Activated CD4-positive, alpha-beta T cell treated with anti-CD3 and anti-CD28 coated beads for 1 hour (primary cell): ENCODE measurements at places on chromosomes 3 and 15.

GRCh38 chr3:40745381-40746106 is 220.8 kb downstream of the ZNF621 start:
- DNase-seq, result no peak

DNA sequence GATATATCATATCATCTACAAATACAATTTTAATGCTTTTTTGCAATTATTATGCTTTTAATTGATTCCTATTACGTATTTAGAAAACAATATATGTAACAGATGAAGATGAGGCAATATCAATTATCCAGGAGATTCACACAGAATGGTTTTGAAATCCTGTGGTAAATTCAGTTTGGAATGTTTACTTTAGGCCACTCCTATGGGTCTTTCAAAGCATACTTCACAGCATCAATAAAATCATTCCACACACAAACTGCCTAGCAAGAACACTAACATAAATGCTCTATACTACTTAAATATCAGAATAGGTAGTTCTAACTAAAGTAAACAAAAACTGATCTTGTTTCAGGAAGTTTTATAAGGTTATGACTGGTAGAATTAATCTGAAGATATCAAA is 90.5 kb downstream of the FAM227B start:
- no peak for DNase-seq

GRCh38 chr3:26715431-26715830 is 92.9 kb downstream of the LRRC3B start:
- no peak for DNase-seq

GRCh38 chr3:32698506-32698905 is 13.5 kb downstream of the CNOT10 start:
- DNase-seq, result no peak

- no peak for DNase-seq
These were observed 205.9 kb upstream of the MDFIC2 start for GRCh38 chr3:70518356-70518755.

- DNase-seq, result no peak
These were observed 319.2 kb upstream of the TRIM42 start for GRCh38 chr3:140358686-140359085.

DNA sequence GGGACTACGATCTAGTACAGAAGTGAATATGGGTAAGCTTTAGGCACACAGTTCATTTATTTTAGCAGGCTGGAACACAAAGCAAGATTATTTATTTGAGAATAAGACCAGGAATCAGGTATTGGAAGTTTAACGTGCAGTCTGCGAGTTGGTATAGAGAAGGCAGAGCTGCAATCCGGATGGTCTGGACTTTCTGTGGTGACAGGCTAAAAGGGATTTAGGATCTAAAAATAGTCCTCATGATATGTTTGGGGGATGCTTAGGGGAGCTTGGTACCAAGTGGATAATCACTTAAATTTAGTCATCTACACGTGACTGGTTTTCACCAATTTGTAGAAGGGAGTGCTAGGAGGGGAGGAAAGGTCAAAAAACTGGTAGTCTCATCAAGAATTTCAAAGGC is 119.4 kb downstream of the DLG1 start:
- DNase-seq, result no peak

DNA sequence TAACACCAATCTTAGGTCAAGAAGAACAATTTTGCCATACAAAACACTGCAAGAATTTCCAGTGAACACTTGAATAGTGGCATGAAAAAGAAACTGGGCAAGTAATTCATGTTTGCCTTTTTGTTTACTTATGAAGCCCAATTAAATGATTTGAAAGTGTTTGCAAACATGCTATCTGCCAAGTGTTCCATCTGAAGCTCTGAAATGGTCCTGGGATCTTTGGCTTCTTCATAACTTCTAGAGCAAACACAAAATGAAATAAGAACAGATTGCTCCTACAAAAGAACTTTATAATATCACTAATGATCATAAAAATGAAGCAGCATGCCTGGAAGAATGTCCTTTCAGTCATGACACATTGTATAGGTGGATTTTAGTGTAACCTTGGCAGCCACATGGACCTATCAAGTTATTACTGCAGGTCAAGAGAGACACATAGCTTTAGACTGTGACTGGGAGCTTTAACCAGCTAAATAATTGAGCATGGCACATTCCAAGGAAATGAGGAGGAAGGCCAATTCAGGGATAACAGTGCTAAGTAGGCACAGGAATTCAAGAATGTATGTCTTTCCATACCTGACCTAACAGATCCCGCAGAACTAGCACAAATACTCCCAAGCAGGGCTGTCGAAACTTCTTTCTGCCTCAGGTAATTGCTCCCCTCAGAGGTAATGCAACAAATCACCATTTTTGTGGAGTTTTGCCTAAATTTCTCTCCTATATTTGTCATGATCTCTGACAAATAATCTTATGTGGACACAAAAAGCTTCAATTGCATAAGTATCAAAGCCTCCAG is 144.6 kb downstream of the DUT start:
- no peak for DNase-seq

DNA sequence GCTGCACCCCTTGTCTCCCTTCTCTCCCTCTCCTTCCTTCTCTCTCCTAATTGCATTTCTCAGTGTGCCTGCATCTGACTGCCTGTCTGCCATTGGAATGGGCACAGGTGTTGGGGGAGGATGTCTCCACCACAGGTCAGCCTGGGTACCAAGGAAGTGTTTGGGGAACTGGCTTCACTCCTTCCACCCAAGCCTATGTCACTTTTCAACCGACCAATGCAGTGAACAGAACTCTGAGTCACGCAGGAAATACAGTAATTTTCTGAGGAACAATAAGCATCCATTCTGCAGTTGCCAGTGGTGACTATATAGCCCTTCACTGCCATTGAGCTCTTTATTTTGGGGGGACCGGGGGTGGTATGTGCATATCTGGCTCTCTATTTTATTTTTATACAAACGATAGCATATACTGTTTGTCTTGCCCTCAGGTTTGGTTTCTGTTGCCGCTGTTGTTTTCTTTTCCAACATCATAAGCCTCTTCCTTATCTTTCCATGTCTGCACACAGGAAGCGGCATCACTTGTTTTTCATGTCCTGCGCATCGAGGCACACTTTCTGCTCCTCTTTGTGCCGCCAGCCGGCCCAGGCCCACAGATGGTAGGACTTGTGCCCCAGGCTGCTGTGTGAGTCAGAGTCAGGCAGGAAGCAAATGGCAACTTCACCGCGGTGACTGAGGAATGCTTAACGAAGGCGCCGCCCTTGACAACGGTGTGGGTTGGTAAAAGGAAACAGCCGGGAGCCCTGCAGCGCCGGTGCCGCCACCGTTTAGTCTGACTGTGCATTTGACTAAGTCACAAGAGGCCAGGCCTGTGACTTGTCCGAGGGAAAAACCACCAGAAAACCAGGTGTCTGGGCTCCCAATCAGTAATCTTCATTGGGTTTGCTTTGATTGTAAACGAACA is 21.1 kb upstream of the CDCP1 start:
- peak; percentile 79 for DNase-seq

GRCh38 chr3:114378760-114379159 is 84.9 kb downstream of the TIGIT start:
- DNase-seq, result no peak

DNA sequence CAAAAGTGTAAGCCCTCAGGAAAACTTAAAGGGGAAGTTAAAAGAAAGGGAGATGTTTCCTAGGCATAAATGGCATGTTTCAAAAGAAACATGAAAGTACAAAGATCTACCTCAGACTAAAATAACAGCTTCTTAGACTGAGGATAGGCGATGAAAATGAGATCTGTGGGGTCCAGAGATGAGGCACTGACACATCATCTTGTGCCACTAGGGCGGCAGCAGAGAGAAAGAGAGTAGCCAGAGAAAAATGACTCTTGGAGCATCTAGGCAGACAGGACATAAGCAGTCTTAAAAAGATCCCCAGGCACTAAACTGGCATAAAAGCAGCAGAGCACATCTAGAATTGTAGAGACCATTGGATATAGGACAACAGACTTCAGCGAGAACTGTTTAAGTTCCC is 42.5 kb upstream of the RFX7 start:
- no peak for DNase-seq

GRCh38 chr3:58323529-58324390 is 8.9 kb upstream of the PXK start:
- DNase-seq, result no peak

- no peak for DNase-seq
These were observed 14.1 kb upstream of the TMEM115 start for GRCh38 chr3:50373146-50374051.

GRCh38 chr3:177753451-177754155 is 556.3 kb upstream of the TBL1XR1 start:
- no peak for DNase-seq

DNA sequence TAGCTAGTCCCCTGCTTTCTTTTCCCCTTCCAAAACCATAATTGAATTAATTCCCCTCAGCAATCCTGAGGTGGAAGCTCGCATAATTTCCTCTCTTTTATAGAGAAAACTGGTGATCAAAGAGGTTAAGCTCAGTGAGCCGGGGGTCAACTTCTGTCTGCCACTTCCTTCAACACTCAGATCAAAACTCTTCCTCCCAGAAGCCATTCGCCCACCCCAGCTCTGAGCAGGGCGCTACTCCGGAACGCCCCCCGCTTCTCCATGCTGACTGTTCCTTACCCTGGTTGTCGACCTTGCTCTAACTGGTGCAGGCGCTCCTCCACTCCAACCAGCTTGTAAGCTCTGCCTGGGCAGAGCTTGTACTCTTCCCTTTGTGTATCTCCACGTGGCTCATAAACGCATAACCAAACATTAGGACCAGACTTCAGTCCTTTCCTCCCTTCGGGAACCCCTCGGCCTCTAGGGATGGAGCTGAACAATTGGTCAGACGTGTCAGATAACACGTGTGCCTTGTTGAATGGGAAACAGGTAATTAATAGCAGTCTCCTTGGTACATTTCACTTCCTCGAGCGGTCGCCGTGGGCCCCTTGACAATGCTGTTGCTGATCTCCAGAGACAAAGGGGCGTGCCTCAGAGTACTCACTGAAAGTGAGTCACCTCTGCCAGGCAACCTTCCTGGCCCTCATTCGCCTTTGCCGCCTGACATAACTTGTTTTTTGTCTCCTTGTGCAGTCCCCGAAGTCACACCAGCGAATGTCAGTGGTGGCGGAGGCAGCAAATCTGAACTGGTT is 71.8 kb downstream of the IL5RA start:
- DNase-seq, result no peak

GRCh38 chr3:51304230-51304629 is 80.9 kb upstream of the MANF start:
- DNase-seq, result no peak

DNA sequence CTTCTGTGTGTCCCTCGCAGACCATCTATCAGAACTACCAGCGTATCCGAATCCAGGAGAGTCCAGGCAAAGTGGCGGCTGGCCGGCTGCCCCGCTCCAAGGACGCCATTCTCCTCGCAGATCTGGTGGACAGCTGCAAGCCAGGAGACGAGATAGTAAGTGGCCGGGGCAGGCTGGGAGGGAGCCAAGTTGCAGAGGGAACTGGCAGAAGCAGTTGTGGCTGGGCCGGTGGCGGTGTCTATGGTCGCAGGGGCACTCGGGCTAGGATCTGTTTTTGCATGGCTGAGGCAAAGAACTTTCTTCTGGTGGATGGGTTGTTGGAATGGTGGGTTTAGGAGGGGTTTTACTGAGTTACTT is 10.1 kb downstream of the MCM2 start:
- no peak for DNase-seq

- no peak for DNase-seq
These were observed 18.6 kb upstream of the FSTL1 start for GRCh38 chr3:120469440-120469839.

DNA sequence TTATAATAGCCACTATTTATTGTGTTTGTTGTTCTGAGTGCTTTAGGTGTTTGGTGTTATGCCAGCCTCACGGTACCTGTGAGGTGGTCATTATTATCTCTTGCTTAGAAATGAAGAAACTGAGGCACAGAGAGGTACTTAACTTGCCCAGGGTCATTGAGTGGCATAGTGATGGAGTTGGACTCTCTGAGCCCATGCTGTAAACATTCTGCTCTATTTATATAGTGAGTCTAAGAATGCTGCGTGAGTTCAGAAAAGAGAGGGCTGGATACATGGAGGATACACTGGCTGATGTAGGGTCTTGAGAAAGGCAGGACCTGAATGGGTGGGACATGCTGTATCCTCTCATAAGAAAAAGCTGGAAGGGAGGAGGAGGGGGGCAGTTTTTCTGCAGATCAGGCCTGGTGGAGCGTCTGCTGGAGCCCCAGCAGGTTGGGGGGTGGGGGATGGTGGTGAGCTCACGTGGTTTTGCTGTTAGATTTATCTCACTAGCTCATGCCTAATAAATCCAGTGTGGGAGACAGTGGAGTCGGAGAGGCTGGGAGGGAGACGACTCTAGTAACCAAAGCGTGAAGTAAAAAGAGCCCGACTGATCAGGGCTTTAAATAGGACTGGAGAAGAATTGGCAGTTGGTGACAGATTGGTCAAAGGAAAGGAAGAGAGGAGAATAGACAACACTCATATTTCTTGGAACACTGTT is 16.0 kb downstream of the MED12L start:
- no peak for DNase-seq

DNA sequence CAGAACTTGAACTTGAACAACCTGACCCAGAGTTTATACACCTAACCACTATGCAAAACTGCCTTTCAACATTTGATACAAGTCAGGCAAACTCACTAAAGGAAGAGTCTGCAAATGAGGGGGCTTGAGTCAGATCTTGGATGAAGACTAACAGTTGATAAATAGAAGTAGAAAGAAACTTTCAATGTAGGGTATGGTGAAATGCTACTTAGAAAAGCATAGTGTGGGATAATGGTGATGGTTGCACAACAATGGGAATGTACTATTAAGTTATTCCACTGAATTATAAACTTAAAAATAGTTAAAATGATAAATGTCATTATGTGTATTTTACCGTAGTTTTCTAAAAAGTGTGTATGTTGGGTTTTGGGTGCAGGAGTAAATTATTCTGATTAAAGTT is 19.7 kb upstream of the ZNF280D start:
- no peak for DNase-seq

GRCh38 chr3:188108703-188109412 is 45.1 kb upstream of the LPP start:
- no peak for DNase-seq

GRCh38 chr3:15660055-15660935 is 58.8 kb downstream of the BTD start:
- no peak for DNase-seq

DNA sequence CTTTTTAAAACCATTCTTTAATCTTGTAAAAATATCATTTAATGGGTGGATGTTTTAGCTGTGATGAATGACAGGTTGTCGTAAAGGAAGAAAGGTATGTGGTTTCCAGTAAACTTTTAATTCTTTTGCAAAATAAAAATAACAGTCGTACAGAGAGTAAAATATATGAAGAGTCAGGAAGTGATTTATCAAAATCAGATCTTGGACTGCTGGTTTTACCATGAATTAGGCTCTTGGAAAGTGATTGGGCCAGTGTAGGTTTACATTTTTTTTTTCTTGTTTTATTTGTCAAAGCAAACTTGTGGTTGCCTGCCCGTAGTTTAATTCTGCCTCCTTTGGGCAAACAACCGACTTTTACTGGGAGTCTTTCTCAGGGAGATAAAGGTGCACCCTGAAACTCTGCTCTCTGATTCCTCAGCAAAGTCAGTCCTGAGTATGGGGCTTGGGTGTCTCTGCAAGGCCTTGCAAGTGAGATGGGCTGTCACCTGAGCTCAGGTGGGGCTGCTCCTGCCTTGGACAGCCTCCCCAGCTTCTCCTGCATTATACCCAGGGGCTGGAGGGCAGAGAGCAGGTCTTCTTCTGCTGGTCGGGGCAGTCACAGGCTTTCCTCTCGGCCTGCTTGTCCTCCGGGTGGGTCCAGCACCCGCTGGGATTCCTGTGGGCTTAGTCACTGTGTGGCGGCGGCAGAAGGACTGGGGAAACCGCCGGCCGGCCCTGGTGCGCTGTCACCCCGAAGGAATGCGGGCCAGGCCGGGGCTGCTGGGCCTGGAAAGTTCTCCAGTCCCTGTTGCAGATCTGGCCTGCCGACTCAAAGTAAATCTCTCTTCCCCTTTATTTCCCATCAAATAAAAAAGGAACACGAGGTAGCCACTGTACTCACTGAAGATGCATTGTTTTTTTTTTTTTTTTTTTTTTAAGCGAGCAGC is 79.0 kb downstream of the IGF1R start:
- DNase-seq, result no peak
